ENCODE measurements at places on chromosomes 3 and 15.

DNA sequence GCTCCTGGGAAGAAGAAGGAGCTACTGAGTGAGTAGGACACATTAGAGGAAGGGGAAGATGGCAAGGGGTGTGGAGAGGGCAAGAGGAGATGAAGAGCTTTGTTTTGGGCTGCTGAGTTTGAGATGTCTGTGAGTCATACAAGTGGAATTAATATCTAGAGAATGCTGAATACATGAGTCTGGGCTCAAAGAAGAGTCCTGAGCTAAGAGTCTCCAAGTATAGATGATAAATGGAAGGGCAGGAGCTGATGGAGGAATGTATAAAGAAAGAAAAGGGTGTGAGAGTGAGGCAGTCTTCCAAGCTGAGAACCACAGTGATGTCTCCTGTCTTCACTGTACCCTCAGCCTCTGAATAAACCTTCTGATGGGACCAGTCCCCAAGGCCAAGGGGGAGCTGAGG, 205.5 kb upstream of the MRPL3 start:
- DNase-seq = no peak

DNA sequence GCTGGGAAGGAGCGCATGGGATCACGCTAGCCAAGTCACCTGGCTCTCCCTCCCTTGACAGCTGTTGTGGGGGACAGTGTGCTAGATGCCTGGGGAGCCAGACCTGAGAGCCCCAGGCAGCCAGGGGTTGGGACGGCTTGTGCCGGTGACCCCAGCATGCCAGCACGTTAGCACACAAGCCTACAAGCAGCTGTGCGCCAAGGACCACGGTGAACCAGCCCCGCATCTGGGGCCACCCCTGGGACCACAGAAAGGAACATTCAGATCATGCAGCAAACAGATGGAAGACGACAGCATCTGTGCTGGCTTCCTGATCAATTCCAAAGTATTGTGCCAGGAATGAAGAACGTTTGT, 64.8 kb downstream of the NTRK3 start:
- no peak for DNase-seq

DNA sequence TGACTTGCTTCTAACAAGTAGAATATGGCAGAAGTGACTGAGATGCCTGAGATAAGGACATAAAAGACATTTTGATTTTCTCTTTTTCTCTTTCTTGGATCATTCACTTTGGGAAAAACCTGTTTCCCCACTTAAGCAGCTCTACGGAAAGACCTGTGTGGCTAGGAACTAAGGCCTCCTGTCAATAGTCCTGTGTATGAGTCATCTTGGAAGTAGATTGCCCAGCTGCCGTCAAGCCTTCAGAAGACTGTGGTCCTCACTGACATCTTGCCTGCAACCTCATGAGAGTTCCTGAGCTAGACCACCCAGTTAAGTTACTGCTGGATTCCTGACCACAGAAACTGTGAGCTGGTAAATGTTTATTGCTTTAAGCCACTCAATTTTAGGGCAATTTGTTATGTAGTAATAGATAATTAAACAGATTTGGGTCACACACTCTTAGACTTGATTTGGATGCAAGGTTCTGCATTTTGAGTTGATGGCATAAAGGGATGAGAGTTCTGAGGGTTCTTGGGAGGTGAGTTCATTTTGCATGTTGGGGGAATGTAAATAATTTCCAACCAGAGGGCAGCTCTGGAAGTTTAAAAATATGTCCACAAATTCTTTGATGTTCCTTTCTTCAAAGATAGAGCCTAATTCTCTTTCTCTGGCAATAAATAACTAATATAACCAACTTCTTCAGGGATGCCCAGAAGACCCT, 229.2 kb downstream of the SQOR start:
- no peak for DNase-seq

- DNase-seq = no peak
Observed at GRCh38 chr15:83549623-83550022, 102.5 kb downstream of the SH3GL3 start.

- peak; percentile 13 for DNase-seq
Observed at GRCh38 chr3:171457607-171458061, 2.6 kb downstream of the TNIK start.

DNA sequence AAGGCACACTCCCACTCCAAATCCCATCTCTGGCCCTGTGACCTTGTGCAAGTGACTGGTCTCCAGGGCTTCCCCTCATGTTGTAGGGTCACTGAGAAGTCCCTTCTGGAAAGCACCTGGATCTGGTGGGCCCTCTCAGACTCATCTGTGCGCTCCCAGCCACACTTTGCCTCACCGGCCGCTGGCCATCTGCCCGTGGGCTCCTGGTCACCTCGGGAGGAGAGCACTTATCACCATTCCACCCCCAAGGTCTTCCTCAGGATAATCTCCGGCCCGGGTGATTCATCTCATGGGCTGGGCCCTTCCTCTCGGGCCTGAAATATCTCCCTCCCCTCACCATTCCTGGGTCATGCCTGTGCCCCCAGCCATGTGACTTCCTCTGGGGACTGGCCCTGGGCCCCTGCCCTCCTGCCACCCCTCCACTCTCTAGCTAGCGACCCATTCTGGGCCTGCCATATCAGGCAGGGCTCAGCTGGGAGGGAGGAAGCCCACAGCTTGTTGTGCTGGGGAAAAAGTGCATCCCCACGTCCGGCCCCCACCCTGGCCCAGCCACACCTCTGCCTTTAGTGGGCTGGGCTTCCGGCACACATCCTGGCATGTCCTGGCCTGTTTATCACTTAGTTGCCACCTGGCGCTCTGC, 10.6 kb upstream of the WNT7A start:
- peak; percentile 62 for DNase-seq

DNA sequence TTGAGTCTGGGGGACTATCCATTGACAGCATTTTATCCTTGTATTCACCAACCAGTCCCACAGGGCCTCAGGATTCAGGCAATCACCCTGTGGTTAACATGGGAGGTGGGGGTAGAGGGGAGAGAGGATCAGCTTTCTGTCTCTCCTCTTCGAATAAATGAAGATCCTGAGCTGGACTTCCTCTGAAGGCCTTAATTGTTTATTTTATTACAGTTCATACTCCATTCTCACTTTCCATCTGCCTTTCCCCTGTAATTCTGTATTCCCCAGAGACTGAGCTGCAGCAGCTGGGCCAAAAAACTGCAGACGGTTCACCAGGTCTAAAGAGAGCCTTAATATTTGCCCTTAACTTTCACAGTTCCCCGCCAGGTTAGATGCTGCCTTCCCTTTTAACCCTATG, 11.9 kb downstream of the TAGLN3 start:
- no peak for DNase-seq

DNA sequence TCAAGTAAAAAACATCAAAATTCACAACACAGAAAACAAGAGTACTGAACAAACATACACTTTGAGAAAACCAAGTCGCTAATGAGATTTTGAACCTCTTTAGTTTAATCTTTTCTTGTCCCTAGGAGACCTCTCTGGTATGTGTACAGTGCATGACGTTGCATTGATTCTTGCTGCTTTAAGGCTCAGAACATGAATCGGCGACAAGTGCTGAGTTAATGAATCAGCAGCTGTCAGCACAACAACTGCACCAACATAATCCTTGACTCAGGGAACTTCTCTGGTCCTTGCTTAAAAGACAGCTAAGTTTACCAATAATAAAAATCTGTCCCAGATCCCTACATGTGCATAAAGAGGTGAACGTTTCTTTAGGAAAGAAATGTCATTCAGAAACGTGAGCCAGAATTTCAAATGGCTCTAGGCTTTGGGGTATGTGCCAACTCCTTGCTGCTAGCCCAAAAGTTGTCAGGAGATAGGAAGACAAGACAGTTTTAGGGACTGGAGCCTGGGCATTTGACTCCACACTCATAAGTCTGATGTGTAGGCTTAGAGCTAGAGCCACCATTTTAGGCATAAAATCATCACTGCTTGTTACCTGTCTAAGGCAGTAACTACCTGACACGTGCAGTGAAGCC, 86.9 kb downstream of the IL5RA start:
- DNase-seq = no peak

GRCh38 chr3:10596746-10597448, 91.5 kb upstream of the ATP2B2 start:
- DNase-seq = no peak

- no peak for DNase-seq
Observed at GRCh38 chr3:62025913-62026312, 347.4 kb downstream of the FEZF2 start.

DNA sequence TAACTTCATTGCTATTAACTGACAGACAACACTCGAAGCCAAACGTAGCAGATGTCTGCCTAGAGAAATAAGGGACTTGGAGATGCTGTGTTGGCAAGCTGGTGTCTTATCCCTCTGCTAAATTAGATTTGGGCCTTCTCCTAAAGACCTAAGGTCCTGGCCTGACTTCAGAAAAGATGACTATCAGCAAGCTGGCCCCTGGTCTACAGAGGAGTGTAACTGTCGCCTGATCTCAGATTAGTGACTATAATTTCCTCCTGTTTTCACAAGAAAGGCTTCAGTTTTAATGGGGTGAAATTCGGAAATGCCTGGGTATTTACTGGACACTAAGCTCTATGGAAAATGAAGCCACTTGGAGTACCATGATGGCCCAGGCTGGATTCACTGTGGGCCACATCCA, 53.1 kb upstream of the SLC7A14 start:
- DNase-seq = no peak

GRCh38 chr15:58830556-58830955, 59.5 kb downstream of the MINDY2 start:
- no peak for DNase-seq

- DNase-seq = no peak
Observed at GRCh38 chr3:83948771-83949170, 1010.0 kb upstream of the CADM2 start.

- DNase-seq = no peak
Observed at GRCh38 chr3:126527455-126528211, 3.7 kb downstream of the CHST13 start.

DNA sequence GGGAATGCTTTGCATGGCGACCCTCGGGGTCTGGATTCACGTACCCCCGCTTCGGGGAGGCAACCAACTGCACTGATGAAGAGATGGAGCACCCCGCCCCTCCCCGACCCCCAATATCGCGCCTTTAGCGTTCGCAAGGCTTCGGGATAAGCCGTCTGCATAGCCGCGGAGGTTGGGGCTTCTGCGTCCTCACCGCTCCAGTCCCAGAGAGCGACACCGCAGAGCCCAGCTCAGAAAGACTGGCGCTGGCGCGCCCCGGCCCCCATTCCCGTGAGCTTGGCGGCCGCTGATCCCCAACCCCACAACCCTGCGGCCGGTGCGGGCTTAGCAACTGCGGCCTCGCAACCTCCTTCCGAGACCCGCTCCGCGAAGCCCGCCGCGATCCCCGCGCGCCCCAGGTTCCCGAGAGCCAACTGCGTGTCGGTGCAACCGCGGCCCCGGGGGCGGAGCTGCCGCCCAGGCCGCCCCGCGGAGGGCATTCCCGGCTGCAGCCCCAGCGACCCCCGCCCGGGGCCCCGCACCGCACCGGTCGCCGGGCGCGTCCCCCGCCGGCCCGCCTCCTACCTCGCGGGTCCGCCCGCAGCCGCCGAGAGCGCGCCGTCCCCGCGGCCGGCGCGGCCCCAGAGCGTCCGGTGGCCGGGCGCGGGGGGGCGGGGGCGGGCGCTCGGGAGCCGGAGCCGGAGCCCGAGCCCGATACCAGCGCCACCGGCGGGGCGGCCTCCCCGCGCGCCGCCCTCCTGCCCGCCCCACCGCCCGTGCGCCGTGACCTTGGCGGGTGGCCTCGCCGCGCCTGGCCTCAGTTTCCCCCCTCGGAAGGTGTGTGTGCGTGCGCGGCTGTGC, 79.5 kb downstream of the IQSEC1 start:
- DNase-seq = no peak

DNA sequence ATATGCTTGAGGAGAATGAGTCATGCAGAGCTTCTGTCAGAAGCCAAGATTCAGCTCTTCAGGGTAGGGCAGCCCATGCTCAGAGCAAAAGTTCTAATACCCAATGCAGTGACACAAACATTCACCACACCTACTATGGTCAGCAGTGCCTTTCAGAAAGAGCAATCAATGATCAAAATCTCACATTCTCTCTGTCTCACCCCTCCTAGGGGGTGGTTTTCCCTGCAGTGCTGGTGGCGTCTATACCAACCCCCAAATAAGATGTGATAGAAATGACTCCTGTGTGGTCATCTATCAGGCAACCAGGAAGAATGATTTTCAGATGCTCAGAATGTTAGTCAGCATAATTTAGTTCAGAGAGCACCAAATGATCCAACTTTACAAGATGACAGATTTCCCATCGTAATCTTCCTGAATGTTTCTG, 385.3 kb downstream of the NTRK3 start:
- no peak for DNase-seq

DNA sequence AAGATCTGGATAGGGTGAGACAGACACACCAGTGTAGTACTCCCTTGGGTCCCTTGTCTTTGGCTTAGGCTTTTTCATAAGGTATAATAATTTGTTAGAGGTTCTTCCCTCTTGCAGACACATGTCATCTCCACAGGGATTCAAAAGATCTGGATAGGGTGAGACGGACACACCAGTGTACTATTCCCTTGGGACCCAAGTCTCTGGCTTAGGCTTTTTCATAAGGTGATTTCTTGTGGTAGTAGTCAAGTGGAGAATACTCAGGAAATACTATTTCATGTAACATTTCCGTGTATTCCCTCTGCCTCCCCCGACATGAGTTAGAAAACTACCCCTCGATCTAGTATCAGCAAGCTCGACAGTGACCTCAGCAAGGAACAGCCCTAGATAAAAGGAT, 954 bp upstream of the MAPKBP1 start:
- DNase-seq = no peak

- DNase-seq = no peak
Observed at GRCh38 chr3:105785803-105786202, 83.0 kb downstream of the CBLB start.

GRCh38 chr3:116939550-116939949, 230.0 kb downstream of the TUSC7 start:
- DNase-seq = no peak

- no peak for DNase-seq
Observed at GRCh38 chr3:160537729-160538128, 27.6 kb downstream of the KPNA4 start.

DNA sequence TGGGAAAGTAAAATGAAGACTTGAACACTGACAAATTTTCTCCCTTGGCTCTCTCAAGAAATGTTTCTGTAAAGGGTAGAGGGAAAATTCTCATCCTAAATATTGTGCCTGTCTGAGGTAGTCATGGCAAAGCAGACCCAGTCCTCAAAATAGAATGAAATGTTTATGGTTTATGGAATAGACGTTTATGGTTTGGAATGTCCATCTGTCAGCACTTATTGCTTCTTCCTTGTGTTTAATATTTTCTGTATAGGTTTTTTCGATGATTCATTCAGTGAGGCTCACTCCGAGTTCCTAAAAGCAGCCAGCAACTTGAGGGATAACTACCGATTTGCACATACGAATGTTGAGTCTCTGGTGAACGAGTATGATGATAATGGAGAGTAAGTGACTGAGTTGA, 13.9 kb downstream of the ELL3 start:
- DNase-seq = no peak

DNA sequence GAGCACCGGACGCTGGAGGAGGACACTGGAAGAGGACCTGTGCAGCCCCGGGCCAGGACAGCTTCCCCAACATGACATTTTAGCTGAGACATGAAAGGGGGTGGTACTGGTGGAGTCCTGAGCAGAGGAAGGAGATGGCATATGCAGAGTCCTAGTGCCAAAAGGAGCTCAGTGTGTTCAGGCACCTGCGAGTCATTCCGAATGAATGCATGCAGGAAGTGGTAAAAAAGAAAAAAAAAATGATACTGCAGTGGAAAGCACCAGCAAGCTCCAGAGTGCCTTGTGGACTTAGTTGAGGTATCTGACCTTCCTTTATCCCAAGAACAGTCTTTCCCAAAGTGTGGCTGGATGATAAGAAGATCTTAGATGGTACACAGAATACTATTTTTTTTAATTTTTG, 6.6 kb upstream of the ZNF148 start:
- DNase-seq = no peak

Data from activated gamma-delta T cell treated with Interleukin-2 at 50 U/mL for 16 hours (primary cell).